NB4 (cell line): ENCODE measurements at places on chromosomes 3 and 15.

DNA sequence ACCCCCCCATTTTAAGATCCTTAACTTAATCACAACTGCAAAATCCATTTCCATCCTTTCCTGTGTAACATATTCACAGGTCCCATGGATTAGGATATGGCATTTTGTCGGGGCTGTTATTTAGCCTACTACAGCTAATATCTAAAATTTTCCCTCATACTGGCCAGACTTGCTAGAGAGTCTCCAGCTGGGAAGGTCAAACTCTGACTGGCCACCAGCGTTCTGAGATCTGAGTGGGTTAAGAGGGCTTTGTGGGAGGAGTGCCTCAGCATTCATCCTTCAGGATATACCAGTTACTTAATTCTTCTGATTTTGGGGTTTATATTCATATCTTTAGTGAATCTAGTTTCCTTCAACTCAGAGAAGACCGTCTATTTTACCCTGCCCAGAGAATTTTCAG is 17.7 kb downstream of the TM4SF18 start:
- no peak for DNase-seq

DNA sequence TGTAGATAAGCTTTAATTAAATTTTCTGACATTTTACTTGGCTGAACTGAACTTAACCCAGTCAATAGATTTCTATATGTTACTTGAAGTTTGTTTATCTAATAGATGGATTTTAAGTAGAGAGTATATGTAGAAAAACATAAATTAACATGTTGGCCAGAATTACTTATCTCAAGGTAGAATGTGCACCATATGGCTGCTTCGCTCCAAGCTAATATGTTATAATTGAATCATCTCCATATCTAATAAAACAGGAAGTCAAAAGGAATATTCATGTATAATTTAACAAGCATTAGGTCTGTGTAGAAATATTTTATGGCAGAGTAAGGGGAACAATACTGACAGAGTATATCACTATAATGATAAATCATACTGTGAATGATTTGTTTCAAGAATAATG is 650.7 kb upstream of the ALCAM start:
- no peak for DNase-seq

DNA sequence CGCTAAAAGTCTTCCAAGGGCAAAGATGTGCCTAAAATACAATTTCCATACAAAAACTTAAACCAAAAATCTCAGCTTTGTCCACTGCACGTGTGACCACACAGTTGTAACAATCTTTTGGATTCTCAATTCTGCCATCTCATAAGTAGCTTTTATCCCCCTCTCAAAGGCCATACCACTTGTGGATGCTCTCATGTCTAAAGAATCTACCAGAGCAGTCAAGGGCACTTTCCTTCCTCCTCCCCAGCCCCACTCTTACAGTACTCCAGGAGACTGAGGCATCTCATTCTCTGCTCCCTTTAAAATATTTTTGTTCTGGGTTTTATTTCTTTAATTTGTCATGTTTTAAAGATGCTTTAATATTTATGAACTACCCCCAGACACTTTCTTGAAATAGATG is 102.3 kb upstream of the PFN2 start:
- no peak for DNase-seq

- no peak for DNase-seq
Measured at GRCh38 chr15:27448986-27449385, 478.0 kb downstream of the GABRG3 start.

- DNase-seq: no peak
Measured at GRCh38 chr15:101479342-101479845, 10.1 kb downstream of the PCSK6 start.

DNA sequence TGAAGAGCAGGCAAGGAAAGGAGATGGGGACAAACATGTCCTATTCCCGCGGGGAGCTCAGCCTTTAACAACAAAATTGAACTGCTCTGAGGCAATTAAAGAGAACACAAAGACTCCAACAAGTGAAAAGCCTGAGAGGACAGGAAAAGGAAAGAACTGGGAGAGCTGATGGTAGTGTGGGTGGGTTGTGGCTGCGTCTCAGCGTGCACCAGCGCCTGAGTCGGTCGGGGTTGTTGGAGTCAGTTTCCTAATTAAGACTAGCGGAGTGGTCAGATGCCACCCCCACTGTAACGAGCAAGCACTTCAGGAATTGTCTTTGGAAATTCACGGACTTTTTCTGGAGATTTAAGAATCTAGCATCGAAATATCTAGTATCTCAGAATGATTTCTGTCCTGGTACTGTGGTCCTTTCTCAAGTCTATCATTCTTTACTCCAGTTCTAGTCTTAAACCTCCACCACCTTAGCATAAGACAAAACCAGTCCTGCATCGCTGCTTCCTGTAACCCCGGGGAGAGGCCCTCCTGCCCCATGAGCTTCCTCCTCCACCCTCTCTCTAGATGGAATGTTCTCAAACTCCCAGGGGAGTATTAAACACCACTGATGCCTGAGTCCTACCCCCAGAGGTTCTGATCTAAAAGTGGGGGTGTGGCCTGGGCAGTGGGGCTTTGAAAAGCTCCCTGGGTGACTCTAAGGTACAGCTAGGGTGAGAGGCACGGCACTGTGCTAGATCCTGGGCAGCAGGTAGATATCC is 104.0 kb downstream of the CYP19A1 start:
- peak; percentile 87 for DNase-seq

- peak; percentile 4 for DNase-seq
Measured at GRCh38 chr3:109643590-109643989, 306.2 kb upstream of the DPPA4 start.

DNA sequence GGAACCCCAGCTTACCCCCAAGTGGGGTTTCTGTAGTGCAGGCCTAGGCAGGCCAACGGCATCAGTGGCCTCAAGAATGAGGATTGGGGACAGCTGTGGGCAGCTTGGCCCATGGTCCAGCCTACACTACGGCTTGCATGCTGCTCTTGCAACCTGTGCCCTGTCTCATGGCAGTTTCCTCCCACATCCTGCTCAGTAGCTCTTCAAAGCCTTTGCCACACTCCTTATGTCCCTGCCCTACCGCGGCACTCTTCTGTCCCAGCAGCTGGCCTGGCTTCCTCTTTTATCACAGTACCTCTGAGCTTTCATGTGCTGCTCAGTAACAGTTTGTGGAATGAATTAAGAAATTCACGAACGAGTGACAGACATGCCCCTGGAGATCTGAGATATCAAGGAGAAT is 431.0 kb downstream of the EPHB1 start:
- DNase-seq: peak; percentile 90

DNA sequence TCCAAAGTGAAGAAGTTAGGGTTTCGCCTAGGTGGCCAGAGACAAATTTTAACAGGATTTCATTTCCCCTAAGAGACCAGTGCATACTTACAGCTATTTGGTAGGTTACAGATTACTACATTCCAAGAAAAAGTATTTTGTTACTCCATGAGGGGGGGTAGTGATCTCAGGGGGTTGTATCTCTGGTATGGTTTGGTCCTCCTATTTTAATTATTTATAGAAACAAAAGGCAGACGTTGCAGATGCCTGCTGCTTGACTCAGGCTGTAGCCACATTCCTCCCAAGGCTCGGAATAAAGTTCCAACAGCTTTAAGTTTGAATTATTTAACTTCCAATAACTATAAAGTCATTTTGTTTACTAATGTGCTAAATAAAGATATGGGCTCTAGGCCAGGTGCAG is 1.3 kb upstream of the TRIM59 start:
- DNase-seq: no peak

- no peak for DNase-seq
Measured at GRCh38 chr15:45116482-45117307, 2.6 kb downstream of the DUOXA2 start.

DNA sequence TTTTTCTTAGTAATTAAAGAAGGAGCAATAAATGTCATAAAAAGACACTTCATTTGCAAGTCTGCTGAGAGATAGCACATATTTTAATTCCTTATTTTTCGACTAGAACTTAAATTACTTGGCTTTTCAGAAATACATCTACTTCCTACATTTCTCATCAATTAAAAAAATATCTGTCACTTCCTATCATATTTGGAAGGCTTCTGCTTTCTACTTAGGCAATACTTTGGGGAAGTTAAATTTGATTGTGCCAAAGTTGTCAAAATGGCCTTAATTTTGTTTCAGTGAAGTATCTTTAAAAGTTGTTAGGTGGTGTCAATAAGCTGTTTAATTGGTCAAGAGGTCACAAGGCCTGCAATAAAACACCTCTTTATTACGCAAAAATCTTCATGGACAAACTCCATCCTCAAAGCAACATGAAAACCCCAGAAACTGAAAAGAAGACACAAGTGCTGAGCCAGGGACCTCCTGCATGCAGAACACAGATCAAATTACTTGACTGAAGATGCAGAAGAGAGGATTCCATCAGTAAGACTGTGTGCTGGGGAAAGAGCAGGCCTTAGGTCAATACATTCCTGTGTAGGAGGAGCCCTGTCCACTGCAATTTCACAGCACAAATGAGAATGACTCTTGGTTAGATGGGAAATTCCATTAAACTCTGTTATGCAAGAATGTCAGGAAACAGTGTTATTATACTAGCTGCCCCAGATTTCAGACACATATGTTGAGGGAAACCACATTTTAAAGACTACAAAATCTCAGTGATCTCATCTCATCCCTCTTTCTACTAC is 48.0 kb upstream of the FSTL1 start:
- DNase-seq: no peak

DNA sequence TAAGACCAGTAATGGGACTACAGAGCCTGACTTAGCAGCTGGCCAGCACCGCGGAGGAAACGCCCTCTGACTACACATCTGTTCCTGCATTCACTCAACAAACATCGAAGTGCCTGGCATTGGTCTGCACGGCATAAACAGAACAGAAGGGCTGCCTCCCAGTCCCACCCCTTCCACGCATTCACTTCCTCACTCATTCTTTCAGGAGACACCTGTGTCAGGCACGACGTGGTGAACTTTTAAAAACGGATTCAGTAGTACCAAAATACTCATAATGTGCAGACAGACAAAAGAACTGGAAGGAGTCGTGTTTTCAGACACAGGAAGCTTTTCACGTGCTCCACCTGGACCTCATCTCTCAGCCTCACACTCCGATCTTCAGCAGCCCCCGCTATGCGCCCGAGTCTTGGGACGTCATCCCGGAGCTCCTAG is 123.3 kb downstream of the XXYLT1 start:
- no peak for DNase-seq

- no peak for DNase-seq
Measured at GRCh38 chr3:47398228-47398627, 17.4 kb downstream of the PTPN23 start.

- no peak for DNase-seq
Measured at GRCh38 chr15:33720952-33721351, 247.3 kb upstream of the CHRM5 start.

DNA sequence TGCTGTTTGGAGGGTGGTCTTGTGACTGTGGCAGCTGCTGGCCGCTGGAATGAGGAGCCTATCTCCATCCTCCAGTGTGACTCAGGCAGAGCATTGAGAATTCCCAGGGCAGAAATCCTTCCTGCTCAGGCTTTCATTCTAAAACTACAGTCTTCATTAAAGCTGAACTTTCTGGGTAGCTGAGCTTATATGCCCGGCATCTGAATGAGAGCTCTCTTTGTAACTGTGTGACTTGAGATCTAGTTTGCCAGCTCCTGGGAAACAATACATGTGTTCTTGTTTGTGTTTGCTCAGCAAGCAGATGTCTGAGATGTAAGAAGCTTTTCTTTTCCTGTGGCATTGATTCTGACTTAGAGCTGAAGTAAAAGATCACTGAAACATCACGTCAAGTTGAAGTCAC is 22.4 kb downstream of the RLBP1 start:
- DNase-seq: no peak

DNA sequence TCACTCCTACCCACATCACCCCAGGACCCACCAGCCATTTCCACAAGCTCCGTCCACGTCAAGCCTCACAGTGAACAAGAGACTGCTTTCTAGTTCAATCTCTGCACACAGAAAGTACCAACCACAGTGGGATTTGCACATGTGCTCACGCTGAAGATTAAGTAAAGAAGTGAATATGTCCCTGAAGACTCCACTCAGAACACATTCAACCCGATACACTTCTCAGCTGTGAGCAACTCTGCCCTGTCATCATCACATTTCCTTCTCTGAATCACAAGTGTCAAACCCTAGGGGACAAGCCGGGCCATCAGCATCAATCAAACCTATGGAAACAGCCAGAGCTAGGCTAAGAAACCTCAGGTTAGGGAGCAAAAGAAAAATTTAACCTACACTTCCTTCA is 1.9 kb downstream of the STIMATE start:
- DNase-seq: no peak

GRCh38 chr15:74752011-74752410 is 3.4 kb downstream of the CYP1A2 start:
- DNase-seq: no peak

GRCh38 chr15:77874063-77874462 is 203.4 kb downstream of the TBC1D2B start:
- no peak for DNase-seq

- DNase-seq: no peak
Measured at GRCh38 chr3:13569641-13570390, 20.9 kb downstream of the FBLN2 start.

- DNase-seq: no peak
Measured at GRCh38 chr15:80041494-80042253, 17.8 kb upstream of the ZFAND6 start.

DNA sequence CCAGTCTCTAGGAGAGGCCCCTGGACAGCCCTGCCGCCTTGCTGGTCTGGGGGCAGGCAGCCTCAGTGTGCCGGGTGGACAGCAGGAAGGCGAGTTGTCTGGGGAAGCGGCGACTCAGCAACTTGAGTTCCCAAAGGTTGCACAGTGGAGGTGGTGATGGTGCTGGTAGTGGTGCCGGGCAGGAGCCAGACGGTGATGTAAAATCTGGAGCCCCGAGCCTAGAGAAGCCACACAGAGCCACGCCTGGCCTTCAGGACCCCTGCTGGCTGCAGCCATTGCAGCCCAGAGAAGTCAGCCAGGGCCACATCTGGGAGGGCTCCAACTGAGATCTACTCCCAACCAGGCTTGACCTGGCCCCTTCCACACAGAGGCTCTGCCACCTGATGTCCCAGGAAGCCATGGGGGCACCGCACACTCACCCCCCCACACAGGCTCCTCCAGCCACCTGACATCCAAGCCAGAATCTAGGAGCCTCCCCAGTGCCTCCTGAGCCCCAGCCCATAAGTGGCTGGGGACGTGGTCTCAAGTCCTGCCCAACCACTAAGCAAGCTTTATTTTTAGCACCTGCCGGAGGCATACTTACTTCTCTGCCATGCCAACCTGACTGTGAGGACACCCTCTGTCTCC is 8.8 kb downstream of the C3orf22 start:
- no peak for DNase-seq

DNA sequence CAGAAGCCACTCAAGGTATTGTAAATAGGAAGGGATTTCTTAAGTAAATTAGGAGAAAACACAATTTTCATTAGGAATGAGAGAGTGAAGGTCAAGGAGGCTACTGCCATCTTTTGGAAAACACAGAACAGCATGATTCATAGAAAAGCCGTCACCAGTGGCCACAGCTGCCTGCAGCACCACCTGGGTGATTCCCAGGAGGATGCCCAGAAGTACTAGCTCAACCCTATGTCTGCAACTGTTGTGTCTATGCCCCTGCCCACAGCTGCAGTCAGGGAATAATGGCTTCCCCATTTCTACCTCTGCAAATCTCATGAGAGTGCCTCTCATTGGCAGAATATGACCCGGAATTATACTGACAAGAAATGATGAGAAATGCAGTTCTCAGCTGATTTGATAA is 300.0 kb downstream of the IGSF11 start:
- no peak for DNase-seq
